ENCODE measurements at places on chromosomes 5 and 9. TPM values are rescaled to one million over a fixed set of nuclear protein-coding genes. Genes with fewer than 3 reads are reported as not detected.

The HMCN2 gene
- total RNA-seq, result not detected

The PCA3 gene
- total RNA-seq, result not detected

The SLC6A19 gene
- not detected for total RNA-seq

The ZNF169 gene
- total RNA-seq, result 1.2 TPM

The TRPM6 gene
- total RNA-seq, result 1.6 TPM

The MORN5 gene
- not detected for total RNA-seq

The PCSK1 gene
- total RNA-seq, result not detected

The SPACA9 gene
- total RNA-seq, result 2.0 TPM

The PSAT1 gene
- 46.1 TPM for total RNA-seq

The GABRA1 gene
- not detected for total RNA-seq

The PROB1 gene
- total RNA-seq, result 2.7 TPM

The AIF1L gene
- 52.5 TPM for total RNA-seq

The LEAP2 gene
- total RNA-seq, result 0.35 TPM

The ENHO gene
- total RNA-seq, result 0.75 TPM

The PITX1 gene
- 0.14 TPM for total RNA-seq

The FYB1 gene
- not detected for total RNA-seq

The GDF9 gene
- total RNA-seq, result 0.52 TPM

The MAMDC2 gene
- 6.6 TPM for total RNA-seq

The SELENOP gene
- 2.1 TPM for total RNA-seq

The GLT6D1 gene
- not detected for total RNA-seq

The ATG10 gene
- total RNA-seq, result 9.6 TPM

The BTNL8 gene
- total RNA-seq, result not detected

The PCDHA1 gene
- total RNA-seq, result not detected

The GFI1B gene
- not detected for total RNA-seq

The FOXD4L5 gene
- total RNA-seq, result not detected

The MCTP1 gene
- total RNA-seq, result 18.0 TPM

The CCNI2 gene
- total RNA-seq, result 3.8 TPM

The SPINK7 gene
- total RNA-seq, result not detected

The PCDHGA10 gene
- total RNA-seq, result 0.58 TPM

The TEX48 gene
- total RNA-seq, result not detected

The TAF11L5 gene
- not detected for total RNA-seq

The MSMP gene
- not detected for total RNA-seq

The CD180 gene
- total RNA-seq, result not detected

The SOWAHA gene
- total RNA-seq, result 0.22 TPM

The EQTN gene
- total RNA-seq, result not detected

The CPLANE1 gene
- 9.3 TPM for total RNA-seq

The SPAG8 gene
- 0.12 TPM for total RNA-seq

The LECT2 gene
- not detected for total RNA-seq

The PCDHGA9 gene
- total RNA-seq, result 1.9 TPM

The BRINP1 gene
- 2.5 TPM for total RNA-seq

The SCGB3A2 gene
- total RNA-seq, result not detected

The ARHGEF28 gene
- total RNA-seq, result 58.2 TPM
